Inflammatory macrophage treated with lipopolysaccharide for 1 hour (primary cell): ENCODE measurements at places on chromosomes 16 and 17.

- no peak for DNase-seq
Observed at GRCh38 chr16:11034481-11034931, 90.1 kb downstream of the CLEC16A start.

DNA sequence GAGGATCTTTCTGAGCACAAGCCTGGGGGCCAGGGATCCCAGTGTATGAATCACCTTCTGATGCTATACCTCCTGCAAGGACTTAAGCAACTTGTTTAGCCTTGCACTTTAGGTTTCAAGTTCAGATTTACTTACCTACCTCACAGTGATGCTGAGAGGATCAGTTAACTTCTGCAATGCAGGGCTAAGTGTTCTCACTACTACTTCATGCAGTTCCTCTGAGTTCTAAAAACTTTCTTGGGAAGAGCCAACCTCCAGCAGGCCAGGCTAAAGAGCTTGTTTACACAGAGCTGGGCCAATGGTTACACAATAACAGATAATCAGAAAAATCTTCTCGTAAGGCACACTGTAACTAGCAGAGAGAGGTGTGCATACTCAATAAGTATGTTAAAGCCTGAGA, 13.0 kb downstream of the VEZF1 start:
- no peak for DNase-seq

GRCh38 chr16:84786605-84787262, 33.1 kb upstream of the CRISPLD2 start:
- DNase-seq = no peak

GRCh38 chr17:76189247-76189646, 48.2 kb upstream of the FOXJ1 start:
- no peak for DNase-seq

DNA sequence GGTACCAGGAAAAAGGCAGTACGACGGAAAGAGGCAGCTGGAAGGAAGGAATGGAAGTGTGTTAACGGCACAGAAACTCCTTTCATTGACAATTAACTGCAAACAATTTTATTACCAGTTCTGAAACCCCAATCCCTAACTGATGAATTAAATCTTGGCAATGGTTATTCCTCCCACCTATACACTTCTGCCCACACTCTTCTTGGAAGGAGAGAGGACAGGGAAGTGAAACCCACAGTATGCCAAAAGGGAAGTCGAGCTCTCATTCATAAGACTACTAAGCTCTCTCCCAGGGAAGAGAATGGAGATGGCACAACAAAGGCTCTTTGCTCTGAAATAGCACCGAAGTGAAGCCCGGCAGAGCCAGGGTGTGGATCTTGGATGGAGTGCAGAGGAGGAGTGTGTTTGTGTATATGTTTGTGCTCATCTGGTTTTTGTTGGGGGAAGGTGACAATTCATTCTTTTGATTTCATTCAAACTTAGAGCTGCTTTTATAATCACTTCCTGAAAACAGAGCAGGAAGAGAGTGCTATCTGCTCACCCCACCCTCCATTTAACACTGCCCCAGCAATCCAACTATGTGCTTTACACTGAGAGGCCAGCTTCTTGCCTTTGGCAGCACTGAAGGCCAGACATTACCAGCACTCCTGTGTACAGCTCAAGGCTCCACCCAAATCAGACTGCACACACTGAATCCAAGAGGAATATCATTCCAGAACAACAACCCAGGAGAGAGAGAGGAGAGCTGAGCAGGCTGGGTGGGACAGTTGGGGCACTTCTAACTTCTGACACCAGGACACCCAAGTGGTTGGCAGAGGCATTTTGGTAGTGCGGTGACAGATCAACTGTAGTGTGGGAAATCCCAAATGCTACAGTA, 68.7 kb downstream of the HIC1 start:
- peak; percentile 91 for DNase-seq

- no peak for DNase-seq
Observed at GRCh38 chr16:81318711-81319110, 3.9 kb downstream of the GAN start.

GRCh38 chr16:20904507-20905081, 4.0 kb downstream of the LYRM1 start:
- DNase-seq = peak; percentile 93

DNA sequence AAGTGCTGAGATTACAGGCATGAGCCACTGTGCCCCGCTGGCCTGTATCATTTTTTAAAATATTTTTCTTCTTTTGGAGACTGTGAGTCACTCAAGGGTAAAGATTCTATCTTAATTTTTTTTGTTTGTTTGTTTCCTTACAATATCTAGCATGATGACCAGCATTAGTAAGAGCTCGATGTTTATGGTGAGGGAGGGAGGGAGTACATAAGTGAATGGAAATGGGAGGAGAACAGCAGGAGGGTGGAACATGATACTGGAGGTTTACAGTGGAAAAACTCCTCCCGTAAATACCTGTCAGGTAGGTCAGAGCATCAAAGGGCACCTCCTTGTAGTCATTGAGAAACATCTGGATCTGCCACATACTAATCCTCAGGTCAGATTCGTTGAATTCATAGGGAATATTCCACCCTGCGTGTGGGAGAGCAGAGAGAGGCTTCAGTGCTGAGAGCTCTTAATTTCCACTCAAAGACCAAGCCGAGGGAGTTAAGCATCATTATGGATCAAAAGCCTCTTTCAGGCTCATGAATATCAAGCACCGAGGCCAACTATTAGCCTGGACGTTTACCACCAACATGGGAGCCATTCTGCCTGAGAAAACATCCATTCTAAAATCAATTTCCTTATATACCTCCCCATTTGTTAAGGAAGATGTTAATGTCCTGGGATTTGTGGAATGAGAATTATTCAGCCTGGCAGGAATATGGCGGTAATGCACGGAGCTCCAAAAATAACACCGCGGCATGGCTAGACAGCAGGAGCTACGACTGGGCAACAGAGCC, 51.8 kb downstream of the LYRM1 start:
- DNase-seq = no peak

- DNase-seq = no peak
Observed at GRCh38 chr17:9971991-9972390, 66.9 kb upstream of the RCVRN start.
